ENCODE measurements at places on chromosomes 2 and 18.

- no peak for DNase-seq
These were observed 321.9 kb upstream of the RAB12 start for GRCh38 chr18:8287196-8287885.

- no peak for DNase-seq
These were observed 21.6 kb upstream of the TMEM17 start for GRCh38 chr2:62527478-62528210.

GRCh38 chr2:238107525-238108422 lies 7.6 kb downstream of the ESPNL start:
- no peak for DNase-seq

GRCh38 chr2:171702781-171703556 lies 15.7 kb downstream of the DYNC1I2 start:
- peak; percentile 20 for DNase-seq

DNA sequence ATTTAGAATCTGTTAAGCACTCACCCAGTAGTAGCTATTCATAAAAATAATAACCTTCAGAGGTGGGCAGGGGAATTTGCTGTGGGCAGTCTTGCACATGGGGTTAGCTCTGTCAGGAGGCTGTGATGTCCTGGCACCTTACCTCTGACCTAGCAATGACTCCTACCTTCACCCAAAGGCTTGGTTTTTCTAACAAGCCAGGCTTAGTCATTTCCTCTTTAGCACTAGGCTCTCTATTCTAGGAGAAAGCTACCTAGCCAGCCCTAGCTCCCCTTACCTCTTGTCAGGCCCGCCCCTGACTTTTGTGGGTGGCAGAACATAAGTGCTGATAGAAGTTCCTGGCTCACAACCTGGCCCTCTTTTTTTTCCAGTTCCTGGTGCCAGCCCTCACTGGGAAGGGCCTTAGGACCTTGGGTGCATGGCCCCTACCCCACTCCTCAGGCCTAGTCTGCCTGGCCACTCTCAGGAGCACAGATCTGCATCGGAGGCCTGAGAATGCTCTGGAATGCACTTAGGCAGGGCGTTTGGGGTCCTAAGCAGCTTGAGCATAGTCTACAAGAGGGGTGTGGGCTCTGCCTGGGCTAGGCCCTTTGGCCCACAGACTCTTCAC lies 17.7 kb downstream of the CPLX4 start:
- no peak for DNase-seq

DNA sequence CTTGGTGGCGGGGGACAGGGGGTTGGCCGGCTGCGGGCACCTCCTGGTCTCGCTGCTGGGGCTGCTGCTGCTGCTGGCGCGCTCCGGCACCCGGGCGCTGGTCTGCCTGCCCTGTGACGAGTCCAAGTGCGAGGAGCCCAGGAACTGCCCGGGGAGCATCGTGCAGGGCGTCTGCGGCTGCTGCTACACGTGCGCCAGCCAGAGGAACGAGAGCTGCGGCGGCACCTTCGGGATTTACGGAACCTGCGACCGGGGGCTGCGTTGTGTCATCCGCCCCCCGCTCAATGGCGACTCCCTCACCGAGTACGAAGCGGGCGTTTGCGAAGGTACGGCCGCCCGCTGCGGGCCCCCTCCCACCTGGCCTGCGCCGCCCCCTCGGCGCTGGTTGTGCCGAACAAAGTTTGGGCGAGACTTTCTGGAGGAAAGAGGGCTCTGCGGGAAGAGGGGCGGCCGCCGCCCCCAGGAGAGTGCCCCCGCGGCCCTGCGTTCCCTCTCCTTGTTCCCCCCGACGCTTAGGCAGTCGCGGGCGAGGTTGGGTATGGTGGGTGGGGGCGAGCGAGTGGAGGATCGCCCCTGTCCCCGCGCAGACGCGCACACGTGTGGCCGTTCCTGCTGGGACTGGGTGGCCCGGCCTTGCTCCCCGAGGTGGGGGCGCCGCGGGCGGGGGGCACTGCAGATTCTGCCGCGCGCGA lies 866 bp downstream of the CRIM1 start:
- no peak for DNase-seq

DNA sequence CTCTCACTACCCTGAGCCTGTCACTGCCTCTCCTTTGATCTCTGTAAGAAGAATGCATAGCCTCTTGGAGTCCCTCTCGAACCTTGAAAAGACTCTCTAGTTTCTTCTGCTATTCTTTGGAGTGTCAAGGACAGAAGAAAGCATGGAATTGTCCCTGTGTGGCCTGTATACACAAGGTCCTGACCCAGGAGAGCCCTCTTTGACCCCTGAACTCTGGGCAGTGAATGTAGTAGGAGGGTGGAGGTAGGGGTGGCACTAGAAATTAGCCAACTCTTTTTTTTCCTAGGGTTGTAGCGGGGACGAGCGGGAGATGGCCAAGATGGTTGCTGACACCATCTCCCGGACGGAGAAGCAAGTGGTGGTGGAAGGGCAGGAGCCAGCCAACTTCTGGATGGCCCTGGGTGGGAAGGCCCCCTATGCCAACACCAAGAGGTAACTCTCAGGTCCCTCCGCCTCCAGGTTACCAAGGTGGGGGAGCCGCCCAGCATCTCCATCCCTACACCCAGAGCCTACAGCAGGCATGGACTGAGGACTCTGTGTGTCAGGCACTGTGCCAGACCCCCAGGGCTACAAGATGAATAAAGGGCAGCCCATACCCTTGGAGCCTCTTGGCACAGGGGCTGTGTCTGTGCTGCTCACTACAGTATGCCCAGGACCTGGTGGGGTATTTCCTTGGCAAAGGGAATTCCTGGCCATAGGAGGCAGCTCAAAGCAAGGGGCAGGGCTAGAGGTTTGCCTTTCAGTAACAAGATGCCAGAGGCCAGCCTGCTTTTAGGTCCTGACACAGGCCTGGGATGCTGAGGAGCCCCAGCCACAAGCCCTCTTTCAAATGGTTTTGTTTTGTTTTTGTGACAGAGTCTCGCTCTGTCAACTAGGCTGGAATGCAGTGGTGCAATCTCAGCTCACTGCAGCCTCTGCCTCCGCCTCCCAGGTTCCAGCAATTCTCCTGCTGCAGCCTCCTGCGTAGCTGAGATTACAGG lies 16.4 kb downstream of the VIL1 start:
- DNase-seq, result no peak

Data from fibroblast of skin of scalp (primary cell).